ELF-1 (cell line): ENCODE measurements at places on chromosomes 5 and 9.

DNA sequence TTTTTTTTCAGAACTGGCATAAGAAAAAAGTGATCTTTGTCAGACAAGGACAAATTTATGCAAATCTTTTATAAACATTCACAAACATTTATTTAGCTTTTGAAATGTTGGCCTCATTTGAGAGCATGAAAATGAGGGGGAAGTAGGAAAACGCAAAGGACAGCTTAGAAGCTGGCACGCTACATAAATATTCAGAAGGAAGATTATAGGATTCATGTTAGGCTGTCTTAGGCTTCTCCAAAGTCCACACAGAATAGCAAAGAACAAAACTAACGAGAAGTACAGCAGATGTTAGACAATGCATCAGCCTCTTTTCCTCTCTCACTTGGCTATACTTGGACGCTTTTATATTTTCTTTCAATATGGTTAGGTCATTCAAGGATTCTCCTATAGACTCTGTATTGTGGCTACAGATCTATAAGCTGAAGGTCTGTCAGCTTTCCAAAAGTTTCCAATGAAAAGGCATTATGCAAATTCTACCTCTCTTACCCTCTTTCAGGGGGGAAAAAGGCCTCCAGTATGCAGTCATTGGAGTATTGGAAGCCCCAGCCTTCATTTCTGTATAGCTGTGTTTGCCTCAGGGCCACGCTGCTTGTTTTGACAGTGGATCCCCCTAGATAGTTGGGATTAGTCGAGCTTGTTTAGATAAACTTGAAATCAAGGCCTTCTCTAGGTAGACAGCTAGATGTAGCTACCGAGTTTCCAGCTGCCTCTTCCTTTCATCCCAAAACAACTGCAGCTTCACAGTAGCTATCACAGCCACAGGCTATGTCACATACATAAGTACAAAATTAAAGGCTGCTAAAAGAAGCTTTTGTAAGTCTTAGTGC lies 153.0 kb downstream of the DENND1A start:
- peak; percentile 14 for DNase-seq

DNA sequence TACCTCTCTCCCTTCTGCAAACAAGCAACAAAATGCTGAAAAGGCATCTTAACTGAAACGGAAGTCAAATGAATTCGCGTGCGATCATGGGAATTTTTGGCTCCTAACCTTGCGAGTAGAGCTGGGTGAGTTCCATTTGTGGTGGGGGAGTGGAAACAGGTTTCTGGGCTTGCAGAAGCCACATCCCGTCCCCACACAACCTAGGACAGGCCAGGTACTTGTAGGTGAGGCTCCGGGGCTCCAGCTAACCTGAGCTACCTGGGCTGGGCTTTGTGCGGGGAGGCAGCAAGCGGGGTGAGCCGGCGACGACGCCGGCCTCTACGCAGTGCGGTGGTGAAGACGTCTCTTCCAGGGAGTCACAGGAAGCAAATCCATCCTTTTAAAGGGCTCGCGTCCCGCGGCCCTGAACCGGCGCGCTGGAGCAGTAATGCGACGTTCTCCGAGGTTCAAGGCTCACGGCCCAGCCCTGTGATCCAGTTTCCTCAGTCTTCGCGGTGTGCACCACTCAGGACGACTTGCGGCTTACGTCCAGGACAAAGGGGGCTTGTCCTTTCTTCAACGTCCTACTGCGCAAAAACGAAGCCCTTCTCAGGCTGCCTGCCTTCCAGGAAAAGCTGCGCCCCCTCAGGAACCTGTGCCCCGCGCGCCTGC lies 567 bp upstream of the SPIN1 start:
- DNase-seq = peak; percentile 79

DNA sequence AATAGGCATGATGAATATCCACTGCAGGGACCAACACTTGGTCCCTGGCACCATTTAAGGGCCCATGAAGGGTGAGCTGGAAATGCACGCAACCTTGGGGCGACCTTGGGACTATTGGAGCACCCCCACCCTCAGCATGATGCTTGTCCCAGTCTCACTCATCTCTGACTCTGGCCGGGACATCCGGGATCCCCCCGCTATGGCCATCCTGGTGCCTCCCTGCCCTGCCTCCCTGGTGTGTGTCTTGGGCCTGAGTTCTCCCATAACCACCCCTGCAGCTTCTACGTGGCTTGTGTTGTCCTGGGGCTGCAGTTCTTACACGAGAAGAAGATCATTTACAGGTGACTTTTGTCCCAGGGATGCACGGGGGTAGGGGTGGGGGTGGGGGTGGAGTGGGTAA lies 5.9 kb downstream of the ZDHHC12 start:
- DNase-seq = no peak

DNA sequence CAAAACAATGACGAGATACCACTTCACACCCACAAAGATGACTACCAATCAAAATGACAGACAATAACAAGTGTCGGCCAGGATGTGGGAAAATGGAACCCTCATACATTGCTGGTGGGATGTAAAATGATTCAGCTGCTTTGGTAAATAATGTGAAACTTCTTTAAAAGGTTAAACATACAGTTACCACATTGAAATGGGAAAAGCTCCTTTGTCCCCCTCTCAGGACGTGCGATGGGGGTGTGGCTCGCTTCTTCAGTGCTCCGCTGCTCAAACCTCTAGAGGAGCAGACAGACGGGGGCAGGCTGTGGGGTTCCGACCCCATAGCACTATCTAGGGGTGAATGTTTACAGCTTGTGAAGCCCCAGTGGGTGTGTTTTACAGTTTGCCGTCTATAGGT lies 8.0 kb upstream of the PLPP6 start:
- DNase-seq = no peak

DNA sequence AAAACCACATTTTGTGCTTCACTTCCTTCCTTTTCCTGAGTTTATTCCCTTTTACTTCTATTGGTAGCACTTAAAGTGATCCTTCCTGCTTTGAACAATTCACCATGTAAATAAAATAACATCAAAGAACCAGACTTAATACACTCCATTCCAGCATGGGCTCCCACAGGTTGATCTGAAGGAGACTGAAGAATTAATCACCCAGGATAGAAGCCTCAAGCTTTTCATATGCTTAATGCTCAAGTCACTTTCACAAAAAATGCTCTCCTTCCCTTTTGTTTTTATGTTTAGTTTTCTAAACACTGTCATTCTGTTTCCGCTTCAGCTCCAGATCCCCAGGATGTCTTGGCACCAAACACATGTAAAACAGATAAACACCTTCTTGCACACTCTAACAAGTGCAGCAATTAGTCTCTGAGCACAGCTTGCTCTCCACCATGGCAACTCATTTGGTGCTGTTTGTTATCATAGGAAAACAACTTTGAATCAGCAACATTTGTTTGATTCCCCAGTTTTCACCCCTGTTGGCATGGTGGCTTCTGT lies 37.0 kb downstream of the DMRTA1 start:
- no peak for DNase-seq

DNA sequence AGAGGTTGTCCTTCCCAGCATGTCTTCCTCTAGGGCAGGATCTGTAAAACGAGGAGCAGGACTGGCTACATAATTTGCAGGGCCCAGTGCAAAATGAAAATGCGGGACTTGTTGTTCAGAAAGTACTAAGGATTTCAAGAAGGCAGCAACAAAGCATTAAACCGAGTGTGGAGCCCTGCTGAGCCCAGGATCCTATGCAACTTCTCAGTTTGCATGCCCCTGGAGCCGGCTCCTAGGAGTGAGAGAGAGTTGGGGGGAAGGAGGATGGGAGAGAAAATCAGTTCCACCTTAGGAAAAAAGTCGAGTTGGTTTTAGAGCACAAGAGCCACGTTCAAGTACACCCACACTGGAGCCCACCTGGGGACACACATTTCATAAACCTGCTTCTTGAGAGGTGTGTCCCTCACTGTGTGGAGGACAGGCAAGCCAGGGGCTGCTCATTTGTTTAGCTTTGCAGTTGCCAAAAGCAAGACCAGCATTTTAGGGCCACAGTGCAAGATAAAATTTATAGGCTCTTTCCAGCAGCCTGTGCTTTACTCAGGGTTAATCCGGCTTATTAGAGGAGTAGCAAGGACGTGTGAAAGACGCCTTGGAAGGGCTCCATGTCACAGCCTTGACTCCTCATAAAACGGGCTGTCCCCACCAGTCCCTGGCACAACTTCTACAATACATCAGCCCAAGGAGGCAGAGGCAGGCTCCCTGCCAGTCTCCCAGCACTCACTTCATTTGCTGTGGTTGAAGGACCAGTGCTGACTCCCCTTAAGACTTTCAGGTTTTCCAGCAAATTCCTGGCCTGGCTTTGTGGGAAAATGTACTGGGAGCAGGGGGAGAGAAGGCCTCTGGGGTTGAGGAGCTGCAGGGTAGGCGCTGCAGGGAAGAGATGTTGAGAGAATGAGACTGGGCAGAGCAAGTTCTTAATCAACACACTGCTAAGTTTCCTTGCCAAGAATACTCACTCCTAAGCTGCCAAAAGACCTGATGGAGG lies 159.7 kb upstream of the SEMA6A start:
- DNase-seq = peak; percentile 48

DNA sequence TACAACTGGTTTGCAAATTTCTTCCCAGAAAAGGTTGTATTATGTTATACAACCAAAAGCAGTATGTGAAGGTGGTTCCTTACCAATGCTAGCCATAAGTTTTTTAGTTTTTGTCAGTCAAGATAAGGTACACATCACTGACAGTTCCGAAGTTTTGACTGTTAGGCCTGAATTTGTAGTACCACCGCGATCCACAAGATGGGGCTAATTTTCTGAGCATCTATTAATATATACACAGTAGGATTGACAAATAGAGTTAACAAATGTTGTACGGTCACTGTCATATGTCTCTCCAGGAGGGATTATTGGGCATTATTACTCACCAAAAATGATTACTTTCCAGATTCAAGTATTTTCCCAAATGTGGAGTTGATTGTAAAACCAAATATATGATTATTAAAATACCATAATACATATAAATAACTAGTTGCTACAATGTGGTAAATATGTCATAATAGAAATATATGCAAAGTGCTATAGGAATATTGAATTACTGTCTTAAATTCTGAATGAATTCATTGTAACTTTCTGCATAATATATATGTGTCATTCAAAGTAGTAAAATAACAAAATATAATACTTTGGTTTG lies 28.4 kb upstream of the LRRC19 start:
- no peak for DNase-seq

- DNase-seq = peak; percentile 97
Measured at GRCh38 chr9:95317119-95317892, at the start of gene FANCC. Gene FANCC, minus strand, starts transcription at chr9:95317709. Its CDS starts 68,418 bp downstream, at chr9:95249291.

DNA sequence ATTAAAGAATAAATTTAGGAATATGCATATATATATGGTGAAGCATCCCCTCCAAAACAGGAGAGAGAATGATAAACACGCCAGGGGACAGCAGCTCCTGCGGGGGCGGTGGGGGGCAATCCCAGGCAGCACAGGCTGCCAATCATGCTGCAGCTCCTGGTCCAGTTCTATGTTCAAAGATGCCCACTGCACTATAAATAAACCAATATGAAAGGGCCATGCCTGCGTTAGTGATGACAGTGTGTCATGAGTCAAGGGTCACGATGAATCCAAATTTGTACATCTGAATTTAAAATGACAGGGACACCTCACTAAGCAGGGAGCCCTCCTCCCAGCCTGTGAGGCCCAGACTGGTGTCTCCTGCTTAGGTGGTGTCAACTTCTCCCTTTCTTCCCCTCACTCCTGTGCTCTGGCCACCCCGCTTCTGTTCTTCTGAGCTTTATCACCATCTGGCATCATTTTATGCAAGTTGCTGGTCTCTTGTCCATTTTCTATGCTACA lies 153.9 kb downstream of the MED27 start:
- no peak for DNase-seq

GRCh38 chr9:109558718-109559151 lies 60.6 kb upstream of the PTPN3 start:
- no peak for DNase-seq

DNA sequence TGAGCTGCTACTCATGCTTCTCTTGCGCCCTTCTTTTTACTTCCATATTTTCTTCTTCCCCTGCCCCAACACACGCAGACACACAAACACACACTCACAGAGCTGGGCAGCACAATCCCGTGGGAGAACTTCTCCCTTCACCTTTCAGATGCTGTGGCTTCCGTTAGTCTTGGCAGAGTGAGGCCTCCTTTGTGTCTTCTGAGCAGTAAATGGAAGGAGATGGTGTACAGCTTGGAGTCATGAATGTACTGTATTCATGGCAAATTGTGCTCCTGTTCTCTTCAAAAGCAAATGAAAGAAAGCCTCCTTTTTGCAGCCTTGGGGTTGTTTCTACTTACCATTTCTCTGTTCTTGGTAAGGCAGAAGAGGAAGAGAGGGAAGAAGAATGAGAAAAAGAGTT lies 456.6 kb upstream of the TLE4 start:
- no peak for DNase-seq

GRCh38 chr5:17228821-17229291 lies 11.4 kb downstream of the BASP1 start:
- DNase-seq = no peak

DNA sequence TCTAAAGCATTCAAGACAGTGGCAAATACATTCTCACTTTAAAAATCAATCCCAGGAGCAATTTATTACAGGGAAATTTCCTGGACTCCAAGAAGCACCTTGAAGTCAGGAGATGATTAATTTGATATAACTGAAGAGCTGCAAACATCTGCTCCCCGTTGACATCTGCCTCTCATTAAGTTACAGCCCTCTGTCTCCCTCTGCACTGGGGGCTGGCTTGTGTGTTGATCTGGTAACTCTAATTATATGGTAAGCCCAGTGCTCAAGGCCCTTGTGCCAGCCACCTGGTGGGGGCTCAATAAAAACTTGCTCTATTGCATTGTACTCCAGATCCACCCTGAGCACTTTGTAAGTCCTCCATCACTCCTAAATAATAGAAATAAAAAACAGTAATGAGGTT lies 131.1 kb upstream of the ZNF462 start:
- no peak for DNase-seq

GRCh38 chr9:135789838-135790291 lies 87.9 kb downstream of the KCNT1 start:
- no peak for DNase-seq

- DNase-seq = no peak
Measured at GRCh38 chr5:135600971-135601381, 22.2 kb upstream of the CXCL14 start.

DNA sequence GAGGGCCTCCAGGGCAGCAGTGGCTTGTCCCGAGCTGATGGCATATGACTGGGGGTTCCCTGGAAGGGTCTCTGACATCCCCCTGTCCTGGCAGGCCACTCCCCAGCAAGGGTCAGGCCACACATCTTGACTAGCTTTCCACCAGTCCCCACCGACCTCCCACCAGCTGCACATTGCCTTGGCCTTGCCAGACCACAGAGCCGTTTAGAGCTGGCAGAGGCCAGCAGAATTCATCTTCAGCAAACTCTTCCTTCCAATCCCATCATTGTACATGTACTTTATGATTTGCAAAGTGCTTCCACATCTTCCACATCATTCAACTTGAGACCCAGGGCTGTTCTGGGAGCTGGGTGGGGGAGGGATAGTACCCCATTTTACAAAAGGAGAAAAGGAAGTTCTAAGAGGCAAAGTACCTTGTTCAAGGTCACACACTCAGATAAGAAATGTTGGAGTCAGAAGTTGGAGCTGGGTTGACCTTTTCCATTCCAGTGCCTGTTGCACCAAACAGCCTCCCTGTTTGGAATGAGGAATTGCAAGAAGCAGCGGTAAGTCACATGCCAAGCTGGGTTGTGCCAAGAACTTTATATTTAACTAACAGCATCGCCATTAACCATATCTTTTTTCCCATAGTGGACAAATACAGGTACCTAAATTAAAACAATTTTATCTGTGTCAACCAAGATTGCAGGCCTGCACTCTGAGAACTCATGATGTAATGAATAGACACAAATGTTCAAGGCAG lies 25.8 kb upstream of the COL15A1 start:
- DNase-seq = no peak

- DNase-seq = no peak
Measured at GRCh38 chr9:83322438-83322837, 215.8 kb downstream of the FRMD3 start.
